ENCODE measurements at places on chromosomes 3 and 15.

DNA sequence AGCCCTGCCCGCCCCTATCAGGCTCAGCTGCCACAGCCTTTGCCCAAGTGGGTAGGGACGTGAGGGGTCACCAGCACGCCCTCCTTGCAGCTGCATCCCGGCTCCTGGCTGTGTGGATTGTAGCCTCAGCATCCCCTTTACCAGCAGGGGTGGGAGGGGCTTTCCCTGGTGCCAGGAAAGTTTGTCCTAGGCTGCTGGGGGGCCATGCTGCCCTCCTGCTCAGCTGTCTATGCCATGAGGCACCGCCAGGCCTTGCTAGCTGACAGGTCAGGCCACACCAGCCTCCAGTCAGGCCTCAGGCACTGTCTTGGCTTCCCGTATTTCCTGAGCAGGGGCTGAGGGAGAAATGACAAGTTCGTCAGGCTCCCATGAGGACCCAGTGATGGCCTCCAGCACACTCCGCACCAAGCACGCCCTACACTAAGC, 32.3 kb downstream of the TKT start:
- no peak for DNase-seq

- DNase-seq = no peak
These were observed 16.7 kb downstream of the DIPK2A start for GRCh38 chr3:143988306-143988705.

DNA sequence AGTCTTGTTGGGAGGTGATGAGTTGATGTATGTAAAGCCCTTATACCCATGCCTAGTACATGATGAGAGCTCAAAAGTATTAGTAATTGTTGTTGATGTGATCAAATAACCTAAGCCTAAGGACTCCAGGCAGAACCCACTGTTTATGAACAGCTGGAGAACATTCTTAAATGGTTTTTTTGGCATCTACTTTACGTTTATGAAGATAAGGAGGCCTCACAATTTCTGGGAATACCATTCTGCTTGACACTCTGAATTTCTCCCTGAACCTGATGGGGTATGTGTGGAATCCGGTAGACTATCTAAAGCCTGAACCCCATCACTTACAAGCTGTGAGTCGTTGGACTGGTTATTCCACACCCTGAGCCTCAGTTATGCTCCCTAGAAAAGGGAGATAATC, 244.6 kb upstream of the WNT5A start:
- DNase-seq = no peak

- DNase-seq = no peak
These were observed 16.1 kb downstream of the BDH1 start for GRCh38 chr3:197539651-197540051.

DNA sequence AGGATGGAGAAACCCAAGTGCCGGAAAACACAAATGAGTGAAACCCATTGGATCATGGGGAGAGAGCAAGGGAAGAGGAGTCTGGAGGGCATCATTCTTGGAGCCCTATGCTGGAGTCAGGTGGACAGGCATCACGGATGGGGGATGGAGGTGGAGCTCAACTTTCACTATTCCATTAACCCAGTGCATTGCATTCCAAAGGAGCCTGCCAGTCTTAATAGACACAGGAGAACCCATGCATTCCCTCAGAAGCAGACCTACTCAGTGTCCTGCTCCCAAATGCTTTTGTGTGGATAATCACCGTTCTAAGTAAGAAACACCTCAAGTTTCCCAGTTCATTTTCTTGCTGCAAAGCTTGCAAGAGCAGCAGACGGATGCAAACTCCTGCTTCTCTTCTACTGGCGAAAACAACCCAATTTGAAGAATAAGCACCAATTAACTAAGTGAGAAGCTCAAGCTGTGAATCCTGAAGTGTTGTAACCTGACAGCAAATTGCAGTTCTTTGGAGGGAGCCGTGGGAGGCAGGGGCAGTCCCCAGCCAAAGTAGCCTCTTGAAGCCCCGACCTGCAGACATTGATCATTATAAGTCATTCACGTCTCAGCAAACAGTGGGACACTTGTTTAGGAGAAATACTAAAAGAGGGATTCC, 25.3 kb downstream of the SEMA5B start:
- DNase-seq = no peak

DNA sequence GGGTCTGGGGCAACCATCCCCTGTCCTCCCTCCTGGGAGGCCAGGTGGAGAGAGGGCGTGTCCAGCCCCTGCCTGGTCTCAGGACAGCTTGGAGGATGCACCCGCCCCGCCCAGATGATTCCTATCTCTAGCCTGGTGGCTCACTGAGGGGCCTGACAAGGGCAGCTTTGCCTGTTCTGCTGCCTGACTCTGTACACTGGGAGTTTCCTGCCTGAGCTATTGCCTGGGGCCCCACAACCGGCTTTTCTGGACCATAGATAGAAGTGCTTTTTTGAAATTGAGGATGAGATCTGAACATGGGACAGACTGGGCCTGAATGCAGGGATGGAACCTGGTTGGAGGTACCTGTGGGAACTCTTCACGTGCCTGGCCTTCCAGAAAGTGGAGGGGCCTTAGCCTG, 751 bp upstream of the PLA2G4E start:
- no peak for DNase-seq

GRCh38 chr3:66372681-66373350, 128.0 kb downstream of the LRIG1 start:
- DNase-seq = no peak

- DNase-seq = no peak
These were observed 487.4 kb upstream of the PROK2 start for GRCh38 chr3:72272356-72272755.

GRCh38 chr3:51967384-51968169, at the start of gene PCBP4:
PCBP4 (minus strand) TSS chr3:51967454; CDS start chr3:51961240, 6,214 bp downstream.
- DNase-seq = peak; percentile 80

GRCh38 chr3:77917225-77917624, 877.3 kb downstream of the ROBO2 start:
- no peak for DNase-seq

- no peak for DNase-seq
These were observed 8.7 kb upstream of the PLA2G4F start for GRCh38 chr15:42165106-42165505.

DNA sequence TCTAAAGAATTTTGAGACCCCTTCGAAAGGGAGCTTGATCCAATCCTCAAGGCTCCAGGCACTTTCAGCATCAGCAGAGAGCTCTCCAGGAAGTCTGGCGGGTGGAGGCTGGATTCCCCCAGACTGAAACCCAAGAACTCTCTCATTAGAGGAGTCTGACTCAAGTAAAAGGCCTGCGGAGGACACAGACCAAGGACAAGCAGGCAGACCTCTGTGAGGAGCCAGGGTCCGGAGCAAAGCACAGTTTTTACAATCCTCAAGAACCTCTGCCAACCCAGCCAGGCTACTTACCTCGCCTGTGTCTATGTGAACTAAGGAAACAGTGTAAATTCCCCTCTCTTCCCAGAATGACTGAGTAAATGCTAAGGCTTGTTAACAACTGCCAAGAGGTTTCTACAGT, 86.2 kb downstream of the FBN1 start:
- peak; percentile 90 for DNase-seq

GRCh38 chr15:42409011-42409410, 49.7 kb downstream of the CAPN3 start:
- DNase-seq = no peak

GRCh38 chr3:122678506-122678905, 2.1 kb upstream of the PARP14 start:
- no peak for DNase-seq

GRCh38 chr15:75454471-75455378, 3.2 kb upstream of the SIN3A start:
- DNase-seq = peak; percentile 52

- no peak for DNase-seq
These were observed 95.9 kb upstream of the TNIK start for GRCh38 chr3:171556148-171556547.

DNA sequence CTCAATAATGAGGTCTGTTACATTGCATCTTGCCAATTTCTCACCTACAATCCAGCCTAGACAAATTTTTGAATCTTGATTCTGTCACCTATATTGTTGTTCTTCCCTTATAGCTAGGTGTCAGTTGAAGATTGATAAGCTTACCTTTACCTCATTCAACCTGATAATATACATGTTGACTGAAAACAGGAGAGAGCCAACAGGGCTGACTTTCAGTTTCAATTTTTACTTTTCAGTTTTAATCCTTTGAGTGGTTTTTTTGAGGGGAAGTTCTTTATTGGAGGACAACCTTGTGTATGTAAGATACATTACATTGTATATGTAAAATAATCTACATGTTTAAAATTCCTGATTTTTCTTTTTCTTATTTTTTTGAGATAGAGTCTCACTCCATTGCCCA, 5.8 kb downstream of the ATP13A5 start:
- no peak for DNase-seq

- DNase-seq = no peak
These were observed 85.5 kb upstream of the CDV3 start for GRCh38 chr3:133487920-133488540.

GRCh38 chr3:194176274-194176991, 40.5 kb downstream of the HES1 start:
- DNase-seq = no peak

GRCh38 chr3:191197761-191198306, 1.2 kb upstream of the OSTN start:
- DNase-seq = no peak

DNA sequence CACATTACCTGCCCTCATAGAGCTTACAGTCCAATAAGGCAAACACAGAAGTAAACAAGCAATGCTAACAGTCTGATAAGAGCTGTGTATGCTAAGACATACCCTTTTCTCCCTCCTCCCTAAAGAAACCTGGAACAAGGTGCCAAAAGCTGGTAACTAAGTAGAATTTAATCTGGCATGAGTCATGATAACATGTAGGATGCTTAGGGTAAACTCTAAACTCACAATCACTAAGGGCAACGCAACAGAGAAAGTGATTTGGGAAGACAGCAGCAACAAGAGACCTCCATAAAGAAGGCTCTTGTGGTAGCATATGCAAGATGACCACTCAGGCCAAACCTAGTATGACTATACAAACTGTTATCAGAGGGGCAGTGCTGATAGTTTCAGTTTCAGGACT, 55.5 kb downstream of the MYO1E start:
- no peak for DNase-seq

GRCh38 chr3:9441501-9442221, 44.2 kb downstream of the SETD5 start:
- DNase-seq = no peak

GRCh38 chr3:86948822-86949221, 42.1 kb downstream of the VGLL3 start:
- no peak for DNase-seq

- peak; percentile 46 for DNase-seq
These were observed 90.3 kb downstream of the FMN1 start for GRCh38 chr15:33104212-33104611.

DNA sequence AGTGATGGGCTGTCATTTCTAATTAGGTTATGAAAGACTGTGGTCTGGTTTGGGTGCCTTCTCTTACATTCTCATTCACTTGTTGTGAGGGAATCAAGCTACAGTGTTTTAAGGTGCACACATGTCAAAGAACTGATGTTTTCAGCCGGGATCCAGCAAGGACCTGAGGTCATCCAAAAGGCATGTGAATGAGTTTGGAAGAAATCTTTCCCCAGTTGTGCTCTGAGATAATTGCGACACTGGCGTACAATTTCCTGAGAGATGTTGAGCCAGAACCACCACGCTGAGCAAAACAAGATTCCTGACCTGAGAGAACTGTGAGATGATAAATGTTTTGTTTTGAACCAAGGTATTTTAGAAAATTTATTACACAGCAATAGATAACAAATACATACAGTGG, 295.3 kb upstream of the SLITRK3 start:
- DNase-seq = no peak

DNA sequence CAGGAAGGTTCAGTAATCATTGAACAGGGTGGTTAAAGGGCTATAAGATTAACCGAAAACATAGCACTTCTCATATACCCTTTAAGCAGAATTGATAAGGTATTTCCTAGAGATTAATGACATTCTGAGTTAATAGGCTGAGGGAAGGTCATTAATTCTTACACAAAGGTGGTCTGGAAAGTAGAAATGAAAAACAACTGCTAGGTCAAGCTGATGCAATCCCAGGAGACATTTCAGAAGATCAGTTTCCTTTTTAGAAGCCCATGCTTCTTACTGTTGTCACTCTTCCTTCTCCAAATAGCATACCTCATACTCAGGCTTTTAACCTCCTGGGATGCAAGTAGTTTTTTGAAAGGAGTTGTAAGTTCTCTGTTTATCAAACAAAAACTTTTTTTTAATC, 8.8 kb downstream of the FILIP1L start:
- no peak for DNase-seq

DNA sequence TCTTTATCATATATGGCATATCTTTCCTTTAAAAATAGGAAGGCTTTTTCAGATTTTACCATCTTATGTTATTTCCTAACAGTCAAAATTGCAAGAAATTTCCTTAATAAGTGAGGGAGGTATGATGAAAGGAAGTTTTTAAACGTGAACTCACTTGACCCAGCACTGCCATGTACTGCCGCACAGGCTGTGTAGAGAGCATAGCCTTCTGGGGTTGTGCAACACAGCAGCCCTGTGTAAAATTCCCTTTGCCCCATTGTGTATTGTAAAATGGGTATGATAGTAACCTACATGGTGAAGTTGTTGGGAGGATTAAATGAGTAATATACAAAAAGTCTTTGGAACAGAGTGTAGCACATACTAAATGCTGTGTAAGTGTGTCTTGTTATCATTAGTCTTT, 78.6 kb downstream of the PEX5L start:
- no peak for DNase-seq

DNA sequence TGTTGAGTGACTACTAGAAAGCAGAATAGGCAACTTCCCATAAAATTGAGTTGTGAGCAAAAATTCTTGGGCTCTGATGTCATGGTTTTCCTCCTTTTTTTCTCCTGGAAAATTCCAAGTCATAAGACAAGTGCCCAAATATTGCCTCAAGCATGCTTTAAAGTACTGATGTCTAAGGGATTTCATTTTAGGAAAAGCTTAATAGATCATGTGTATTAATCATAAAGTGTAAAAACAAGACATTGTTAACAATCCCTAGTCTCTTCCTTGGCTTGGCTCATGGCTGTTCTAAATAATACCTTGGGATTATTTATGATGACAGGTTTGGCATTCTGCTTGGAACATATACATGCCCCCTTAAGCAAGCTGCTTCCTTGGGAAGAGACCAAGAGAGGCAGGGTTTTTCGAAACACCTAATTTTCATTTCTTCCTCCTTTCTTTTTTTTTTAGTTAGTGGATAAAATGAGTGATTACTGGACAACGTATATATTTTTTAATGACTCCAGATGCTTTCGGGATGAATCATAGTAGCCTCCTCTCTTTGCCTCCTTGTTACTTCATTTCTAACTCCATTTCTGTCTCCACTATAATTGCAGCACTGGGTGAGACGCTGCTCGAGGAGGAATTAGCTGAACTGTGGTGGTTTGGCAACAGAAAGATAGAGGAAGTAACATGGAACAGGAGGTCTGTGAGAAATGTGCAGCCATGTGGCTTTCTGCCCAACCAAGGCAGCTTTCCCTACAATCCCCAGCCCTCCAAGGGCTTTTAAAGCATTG, 104.9 kb downstream of the TPRG1 start:
- peak; percentile 88 for DNase-seq

- no peak for DNase-seq
These were observed 31.1 kb downstream of the FAH start for GRCh38 chr15:80183886-80184285.

DNA sequence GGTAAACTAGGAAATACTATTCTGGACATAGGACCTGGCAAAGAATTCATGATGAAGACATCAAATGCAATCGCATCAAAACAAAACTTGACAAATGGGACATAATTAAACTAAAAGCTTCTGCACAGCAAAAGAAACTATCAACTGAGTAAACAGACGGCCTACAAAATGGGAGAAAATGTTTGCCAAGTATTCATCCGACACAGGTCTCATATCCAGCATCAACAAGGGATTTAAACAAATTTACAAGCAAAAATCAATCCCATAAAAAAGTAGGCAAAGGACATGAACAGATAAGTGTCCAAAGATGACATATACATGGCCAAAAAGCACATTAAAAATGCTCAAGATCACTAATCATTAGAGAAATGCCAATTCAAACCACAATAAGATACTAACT, 1088.9 kb downstream of the NAALADL2 start:
- no peak for DNase-seq
